ENCODE measurements at places on chromosomes 5 and 9.

GRCh38 chr9:136705564-136705963, 6.8 kb upstream of the DIPK1B start:
- DNase-seq: no peak

DNA sequence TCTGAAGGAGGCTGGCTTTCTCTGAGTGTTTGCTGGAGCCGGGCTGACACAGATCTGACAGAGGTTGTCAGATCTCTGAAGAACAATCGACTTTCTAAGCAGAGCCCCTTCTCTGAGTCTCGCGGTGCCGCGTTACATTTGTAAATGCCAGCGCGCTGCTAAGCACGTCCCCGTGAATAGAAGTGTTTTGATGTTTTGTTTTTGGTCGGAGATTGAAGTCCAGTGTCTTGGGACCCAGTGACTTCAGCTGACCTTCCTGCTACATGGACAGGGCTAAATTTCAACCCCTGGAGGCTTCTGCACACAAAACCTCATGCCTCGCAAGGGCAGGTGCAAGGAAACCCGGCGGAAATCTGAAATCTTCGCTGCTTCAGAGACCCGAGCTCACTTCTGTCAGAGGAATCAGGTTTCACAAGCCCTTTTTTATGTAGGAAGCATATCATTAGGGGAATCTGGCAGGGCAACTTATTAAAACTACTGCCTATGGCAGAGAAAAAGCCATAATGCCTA, 27.2 kb downstream of the NEUROG1 start:
- peak; percentile 38 for DNase-seq

DNA sequence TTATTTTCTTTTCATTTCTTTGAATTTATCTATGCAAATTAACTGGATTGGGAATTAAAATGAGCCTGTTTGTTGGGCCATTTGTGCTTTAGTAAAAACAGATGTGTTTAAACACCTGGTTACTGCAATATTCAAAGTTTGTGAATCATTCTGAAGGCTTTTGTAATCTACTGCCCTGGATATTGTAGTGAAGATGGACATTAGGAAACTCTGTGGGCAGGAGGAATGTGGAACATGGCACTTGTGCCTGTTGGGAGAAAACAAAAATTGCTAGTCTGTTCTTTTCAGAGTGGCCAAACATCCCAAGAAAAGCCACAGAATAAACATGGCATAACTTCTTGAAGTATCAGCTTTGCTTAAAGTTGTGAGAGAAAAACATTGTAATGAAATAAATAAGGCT, 40.8 kb downstream of the CHSY3 start:
- DNase-seq: no peak

- no peak for DNase-seq
These were observed 69.5 kb downstream of the GTF3C4 start for GRCh38 chr9:132739710-132740310.

GRCh38 chr5:59296317-59297264, 596.9 kb downstream of the PDE4D start:
- DNase-seq: peak; percentile 62

GRCh38 chr5:132773601-132774355, 3.3 kb downstream of the SEPTIN8 start:
- no peak for DNase-seq

- DNase-seq: no peak
These were observed 27.0 kb downstream of the RAPGEF6 start for GRCh38 chr5:131607903-131608540.

- peak; percentile 39 for DNase-seq
These were observed 181.1 kb downstream of the KDM4C start for GRCh38 chr9:6938873-6939272.

DNA sequence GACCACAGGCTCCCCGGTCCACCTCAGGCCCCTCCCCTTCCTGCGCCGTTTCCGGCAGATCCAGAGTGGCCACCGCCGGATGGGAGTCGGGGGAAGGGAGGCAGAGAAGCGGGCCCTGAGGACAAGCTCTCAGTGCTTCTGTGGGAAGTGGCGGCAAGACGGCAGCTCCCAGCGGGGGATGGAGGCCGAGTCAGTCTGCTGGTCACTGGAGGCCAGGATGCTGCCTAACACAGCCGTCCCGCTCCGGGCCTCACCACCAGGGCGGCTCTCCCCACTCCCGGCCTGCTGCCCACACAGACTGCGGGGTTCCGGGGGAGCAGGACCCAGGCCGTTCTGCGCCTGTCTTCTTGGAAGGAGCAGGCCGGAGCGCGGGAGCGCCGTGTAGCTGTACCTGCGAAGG, 31.4 kb downstream of the FXN start:
- no peak for DNase-seq

DNA sequence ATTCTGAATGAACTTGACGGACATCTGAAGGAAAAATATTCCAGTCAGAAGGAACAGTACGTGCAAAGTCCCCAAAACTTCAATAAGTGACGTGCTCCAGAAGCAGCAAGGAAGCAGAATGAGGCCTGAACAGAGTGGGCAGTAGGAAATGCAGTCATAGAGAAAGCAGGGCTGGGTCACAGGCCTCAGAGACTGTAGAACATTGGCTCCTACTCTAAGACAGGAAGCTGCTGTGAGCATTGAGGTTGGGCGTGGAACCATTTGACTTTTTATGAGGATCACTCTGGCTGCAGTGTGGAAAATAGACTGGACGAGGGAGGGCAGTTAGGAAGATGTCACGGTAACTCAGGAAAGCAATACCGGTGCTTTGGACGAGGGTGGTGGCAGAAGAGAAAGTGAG, 64.0 kb downstream of the DOCK8 start:
- DNase-seq: no peak

DNA sequence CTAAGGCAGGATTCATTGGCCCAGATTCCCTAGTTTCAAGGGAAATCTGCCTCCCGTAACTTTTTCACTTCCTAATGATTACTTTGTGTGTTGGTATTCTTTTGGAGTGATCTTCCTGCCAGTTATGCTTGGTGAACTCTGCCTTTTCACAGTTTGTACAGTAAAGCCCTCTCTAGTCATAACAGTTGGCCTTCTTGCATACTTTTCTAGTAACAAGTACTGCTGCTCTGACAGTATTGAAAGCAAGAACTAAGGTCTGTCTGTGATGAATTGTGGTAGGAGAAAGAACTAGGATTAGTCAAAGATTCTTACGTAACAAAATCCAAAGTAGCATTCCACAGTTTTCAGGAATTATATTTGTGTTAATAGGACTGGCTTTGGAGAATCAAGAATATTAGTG, 1457.2 kb upstream of the WWC1 start:
- no peak for DNase-seq

DNA sequence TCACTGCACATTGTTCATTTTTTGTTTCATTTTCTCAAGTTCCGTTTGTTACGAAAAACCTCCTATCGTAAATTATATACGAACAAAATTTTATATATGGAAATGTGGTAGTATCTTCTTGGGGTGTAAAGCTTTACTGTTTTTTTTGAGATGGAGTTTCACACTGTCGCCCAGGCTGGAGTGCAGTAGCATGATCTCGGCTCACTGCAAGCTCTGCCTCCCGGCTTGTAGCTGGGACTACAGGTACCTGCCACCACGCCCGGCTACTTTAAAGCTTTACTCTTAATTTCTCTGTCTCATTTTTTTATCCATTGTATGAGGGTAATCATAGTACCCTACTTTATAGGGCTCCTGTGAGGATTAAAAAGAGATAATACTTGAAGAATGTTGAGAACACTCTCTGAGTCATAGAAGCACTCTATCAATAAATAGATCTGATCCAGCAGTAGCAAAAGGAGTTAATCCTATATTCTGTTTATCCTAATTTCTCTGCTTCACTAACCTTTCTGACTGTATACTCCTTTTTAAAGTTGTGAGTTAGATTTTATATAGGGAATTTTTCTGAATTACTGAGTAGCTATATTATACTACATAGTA, 5.6 kb upstream of the LRRC70 start:
- no peak for DNase-seq

GRCh38 chr5:106408570-106408969, 1262.2 kb downstream of the EFNA5 start:
- no peak for DNase-seq

GRCh38 chr9:110148384-110148783, 59.6 kb downstream of the C9orf152 start:
- no peak for DNase-seq

- DNase-seq: no peak
These were observed 82.7 kb downstream of the AMBP start for GRCh38 chr9:113995401-113995800.

GRCh38 chr5:6910950-6911349, 197.7 kb downstream of the TENT4A start:
- DNase-seq: no peak

DNA sequence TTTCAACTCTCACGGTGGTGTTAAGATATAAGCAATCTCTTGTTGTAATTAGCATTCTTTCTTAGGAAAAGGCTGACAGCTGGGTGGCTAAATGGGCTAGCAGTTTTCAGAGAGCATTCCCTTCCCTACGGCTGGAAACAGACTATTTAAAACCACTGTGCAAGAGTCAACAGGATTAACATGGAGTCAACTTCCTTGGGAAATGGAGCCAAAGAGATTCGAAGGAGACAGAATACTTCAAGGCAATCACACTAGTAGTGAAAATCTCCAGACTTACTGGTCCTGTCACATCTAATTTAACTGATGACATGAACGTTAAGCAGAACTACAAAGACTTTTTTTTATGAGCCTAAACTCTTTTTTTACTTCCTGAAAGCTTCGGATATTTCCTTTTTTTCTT, 453.3 kb upstream of the ITGA1 start:
- no peak for DNase-seq

- DNase-seq: no peak
These were observed 141.7 kb downstream of the HTR1A start for GRCh38 chr5:63820577-63820976.

DNA sequence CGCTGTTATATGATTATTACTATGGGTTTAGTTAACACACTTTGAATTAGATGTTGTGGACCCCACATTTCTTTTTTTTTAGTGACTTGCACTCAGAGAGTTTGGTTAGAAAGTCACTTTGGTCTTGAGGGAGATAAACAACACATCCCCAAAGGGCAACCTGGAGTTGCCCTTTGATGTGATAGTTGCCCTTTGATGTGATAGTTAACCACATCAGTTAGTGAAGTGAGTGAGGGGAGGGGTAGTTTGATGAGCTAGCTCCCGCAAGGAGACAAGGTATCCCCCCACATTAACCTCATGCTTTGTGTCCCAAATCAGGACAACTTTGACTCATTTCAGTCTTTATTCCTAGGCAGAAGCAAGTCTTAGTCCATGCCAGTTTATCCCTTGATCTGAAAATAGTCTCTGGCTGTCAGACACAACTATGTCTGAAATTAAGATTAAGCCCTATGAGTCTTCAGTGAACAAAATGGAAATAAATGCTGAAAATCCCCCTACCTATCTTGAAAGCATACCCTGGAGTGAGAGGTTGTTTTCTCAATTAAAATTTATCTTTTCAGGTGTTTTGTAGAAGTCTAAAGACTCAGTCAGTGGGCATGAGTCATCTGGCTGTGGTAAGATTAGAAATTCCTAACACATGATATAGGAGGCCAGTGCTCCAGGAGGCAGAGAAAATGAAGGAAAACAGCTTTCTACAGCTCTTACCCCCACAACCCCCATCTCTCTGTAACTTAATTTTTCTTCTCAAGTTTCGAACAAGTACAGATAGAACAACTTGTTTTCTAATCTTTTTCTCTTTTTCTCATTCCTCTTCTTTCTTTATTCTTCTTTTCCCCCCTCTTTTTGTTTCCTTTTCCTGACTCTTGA, 208.9 kb upstream of the DMRTA1 start:
- DNase-seq: peak; percentile 68

GRCh38 chr5:118326481-118327045, 661.8 kb downstream of the DTWD2 start:
- DNase-seq: no peak

DNA sequence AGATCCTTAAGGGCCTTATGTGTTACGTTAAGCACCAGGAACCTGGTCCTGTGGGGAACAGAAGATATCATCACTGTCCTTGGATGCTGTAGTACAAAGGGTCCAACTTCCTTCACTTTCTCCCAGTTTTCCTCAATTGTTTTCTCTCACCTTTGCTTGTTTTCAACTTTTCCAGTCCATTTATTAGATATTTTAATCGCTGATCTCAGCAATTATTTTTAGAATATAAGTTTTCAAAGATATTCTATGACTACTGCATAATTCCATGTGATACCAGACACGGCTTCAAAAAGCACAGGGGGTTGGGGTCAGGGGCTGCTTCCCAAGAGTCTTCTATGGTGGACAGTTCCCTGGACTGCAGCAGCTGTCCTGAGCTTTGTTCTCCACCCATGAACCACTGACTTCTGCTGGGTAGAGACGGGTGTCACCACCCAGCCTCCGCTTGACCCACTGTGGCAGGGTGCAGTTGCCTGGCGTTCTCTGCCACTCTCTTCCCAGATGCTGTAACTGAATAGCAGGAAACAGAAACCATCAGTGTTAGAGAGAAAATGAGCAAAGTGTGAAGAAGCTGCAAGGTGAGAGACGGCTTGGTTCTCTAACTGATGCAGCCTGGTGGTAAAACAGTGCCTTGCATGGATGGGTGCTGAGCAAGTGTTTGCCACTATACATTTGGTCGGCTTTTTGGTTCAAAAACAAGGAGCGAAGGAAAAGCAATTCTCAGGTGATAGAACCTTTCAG, 383.0 kb downstream of the RAB3C start:
- DNase-seq: no peak

DNA sequence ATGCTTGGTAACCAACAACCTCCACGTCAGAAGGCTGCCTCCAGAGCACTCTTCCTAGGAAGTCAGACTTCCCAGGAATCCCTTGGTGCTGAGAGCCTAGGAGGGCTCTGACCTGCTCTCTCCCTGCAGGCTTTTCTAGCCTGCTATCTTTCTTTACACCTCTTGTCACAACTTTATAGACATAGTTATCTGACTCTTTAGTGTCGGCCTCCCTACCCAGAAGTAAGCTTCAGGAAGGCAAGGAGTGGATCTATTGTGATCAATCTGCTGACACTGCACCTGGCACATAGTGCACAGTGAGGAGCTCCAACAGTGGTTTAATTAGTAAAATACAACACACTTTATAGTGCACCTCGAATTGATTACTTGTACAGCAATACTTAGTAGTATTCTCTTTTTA, 2.3 kb downstream of the AFAP1L1 start:
- DNase-seq: no peak

- peak; percentile 82 for DNase-seq
These were observed 2.6 kb upstream of the ENC1 start for GRCh38 chr5:74643111-74643562.

- DNase-seq: peak; percentile 53
These were observed 488.0 kb downstream of the PRELID2 start for GRCh38 chr5:145347026-145347616.

GRCh38 chr5:156444753-156445291, 117.9 kb downstream of the SGCD start:
- no peak for DNase-seq

- DNase-seq: no peak
These were observed 131.8 kb upstream of the FBN2 start for GRCh38 chr5:128669803-128670202.

DNA sequence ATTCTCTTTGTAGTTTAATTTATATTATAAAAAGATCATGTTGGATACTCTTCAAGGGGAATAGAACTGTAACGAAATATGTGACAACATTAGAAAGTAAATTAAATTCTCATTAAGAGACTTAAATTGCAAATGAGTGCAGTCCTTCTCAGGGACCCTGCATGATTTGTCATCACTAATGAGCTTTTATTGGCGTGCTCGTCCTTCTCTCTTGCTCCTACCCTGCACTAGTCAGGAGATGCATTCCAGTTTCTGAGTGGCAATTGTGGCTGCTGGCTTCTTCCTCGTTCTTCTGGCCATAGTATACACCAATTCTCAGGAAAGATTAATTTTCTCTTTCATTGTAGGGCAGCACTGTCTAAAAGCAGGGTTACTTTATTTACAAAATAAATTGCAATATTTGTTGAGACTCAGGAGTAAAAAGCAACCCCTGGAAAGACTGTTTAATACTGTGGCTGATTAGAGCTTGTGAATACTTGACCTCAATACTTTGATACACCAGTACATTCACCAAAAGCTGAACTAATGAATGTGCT, 376.3 kb upstream of the CHD1 start:
- no peak for DNase-seq
